ENCODE measurements at places on chromosomes 6 and 20.

GRCh38 chr20:36030149-36030548 lies 61.8 kb downstream of the CNBD2 start:
- DNase-seq: no peak

DNA sequence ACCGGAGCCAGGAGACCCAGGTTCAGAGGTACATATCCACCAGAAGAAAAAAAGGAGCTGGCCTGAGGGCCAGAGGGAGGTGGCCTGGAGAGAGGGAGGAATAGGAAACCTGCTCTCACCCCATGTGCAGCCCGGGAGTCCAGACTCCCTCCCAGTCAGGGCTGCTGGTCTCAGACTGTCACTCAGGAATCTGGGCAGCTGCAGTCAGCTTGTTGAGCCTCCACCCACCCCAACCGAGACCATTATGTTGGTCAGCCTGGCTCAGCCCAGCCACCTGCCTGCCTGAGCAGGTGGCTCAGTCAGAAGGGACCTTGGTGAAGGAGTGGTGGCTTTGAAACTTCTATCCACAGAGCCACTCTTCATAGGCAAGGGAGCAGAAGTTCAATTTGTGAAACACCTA lies 53.3 kb upstream of the EPB41L1 start:
- DNase-seq: no peak

- DNase-seq: no peak
These were observed 56.5 kb upstream of the DACT2 start for GRCh38 chr6:168376120-168376519.

DNA sequence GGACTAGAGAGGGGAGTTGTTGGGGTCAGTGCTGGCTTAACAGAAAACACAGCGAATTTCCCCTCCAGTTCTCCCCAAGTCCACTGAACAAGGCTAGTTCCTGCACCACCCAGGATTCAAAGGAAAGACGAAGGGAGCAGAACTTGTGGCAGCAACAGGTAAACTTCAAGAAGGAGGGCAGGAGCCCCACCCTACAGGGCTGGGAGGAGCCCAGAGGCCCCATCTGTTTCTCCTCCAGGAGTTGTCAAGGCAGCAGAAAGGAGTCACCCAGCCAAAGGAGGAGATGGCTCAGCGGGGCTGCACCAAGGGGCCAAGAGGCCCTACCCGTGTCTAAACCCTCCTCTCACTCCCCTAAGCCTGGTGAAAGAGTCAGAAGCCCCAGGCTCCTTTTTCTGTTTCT lies 1.7 kb downstream of the SAPCD1 start:
- DNase-seq: no peak

DNA sequence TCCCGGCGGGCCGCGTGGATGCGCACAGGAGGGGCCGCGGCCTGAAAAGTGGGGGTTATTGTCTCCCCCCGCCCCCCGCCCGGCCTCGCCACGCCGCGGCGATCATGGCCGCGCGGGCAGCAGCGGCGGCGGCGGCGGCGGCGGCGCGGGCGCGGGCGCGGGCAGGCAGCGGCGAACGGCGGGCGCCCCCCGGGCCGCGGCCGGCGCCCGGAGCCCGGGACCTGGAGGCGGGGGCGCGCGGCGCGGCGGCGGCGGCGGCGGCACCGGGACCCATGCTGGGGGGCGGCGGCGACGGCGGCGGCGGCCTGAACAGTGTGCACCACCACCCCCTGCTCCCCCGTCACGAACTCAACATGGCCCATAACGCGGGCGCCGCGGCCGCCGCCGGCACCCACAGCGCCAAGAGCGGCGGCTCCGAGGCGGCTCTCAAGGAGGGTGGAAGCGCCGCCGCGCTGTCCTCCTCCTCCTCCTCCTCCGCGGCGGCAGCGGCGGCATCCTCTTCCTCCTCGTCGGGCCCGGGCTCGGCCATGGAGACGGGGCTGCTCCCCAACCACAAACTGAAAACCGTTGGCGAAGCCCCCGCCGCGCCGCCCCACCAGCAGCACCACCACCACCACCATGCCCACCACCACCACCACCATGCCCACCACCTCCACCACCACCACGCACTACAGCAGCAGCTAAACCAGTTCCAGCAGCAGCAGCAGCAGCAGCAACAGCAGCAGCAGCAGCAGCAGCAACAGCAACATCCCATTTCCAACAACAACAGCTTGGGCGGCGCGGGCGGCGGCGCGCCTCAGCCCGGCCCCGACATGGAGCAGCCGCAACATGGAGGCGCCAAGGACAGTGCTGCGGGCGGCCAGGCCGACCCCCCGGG lies 637 bp downstream of the ARID1B start:
- peak; percentile 42 for DNase-seq

GRCh38 chr6:154039231-154039842 lies at the start of gene OPRM1:
Gene OPRM1 (plus strand): TSS chr6:154039240. CDS start chr6:154039545, 305 bp downstream.
- no peak for DNase-seq

- DNase-seq: no peak
These were observed 71.0 kb upstream of the MARCKS start for GRCh38 chr6:113786168-113786567.

GRCh38 chr20:49187851-49188641 lies at the start of gene STAU1:
Gene STAU1 (minus strand): TSS chr20:49188334. CDS start chr20:49166201, 22,133 bp downstream.
- peak; percentile 98 for DNase-seq

GRCh38 chr6:80508885-80509630 lies 402.6 kb downstream of the BCKDHB start:
- no peak for DNase-seq

- DNase-seq: no peak
These were observed 21.3 kb downstream of the PRKN start for GRCh38 chr6:162706232-162706631.

DNA sequence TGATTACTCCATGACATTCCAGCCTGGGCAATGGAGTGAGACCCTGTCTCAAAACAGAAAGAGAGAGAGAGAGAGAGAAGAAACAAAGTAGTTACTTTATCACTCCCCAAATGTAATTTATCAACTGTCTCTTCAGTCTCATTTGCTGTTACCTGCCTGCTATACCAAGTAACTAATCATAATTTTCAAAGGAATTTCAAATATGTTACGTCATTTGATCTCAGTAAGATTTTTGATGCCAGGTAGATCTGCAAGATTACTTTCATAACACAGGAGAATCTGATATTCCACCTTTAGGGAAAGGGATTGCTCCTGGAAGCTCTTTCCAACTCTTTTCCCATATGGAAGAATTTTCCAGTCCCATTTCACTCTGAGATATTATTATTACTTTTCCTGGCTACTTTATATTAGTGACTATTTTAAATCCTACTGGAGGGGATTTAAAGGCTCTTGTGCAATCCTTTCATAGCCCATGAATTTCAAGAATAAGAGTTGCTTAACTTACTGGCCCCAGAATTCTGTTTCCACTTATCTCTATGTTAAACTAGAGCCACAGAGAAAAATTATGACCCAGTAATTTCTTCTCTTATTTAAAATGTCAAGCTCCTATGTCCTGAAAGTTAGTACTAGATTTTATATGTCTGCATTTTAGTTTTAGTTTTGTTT lies 390.2 kb upstream of the FLRT3 start:
- no peak for DNase-seq

DNA sequence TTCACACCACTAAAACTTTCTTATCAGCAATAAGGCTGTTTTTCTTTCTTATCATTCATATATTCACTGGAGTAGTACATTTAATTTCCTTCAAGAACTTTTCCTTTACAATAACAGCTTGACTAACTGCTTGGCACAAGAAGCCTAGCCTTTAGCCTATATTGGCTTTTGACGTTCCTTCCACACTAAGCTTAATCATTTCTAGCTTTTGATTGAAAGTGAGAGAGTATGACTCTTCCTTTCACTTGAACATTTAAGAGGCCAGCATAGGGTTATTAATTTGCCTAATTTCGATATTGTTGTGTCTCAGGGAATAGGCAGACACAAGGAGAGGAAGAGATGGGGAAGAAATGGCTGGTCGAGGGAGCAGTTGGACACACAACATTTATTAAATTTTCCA lies 23.6 kb downstream of the THEMIS start:
- no peak for DNase-seq

DNA sequence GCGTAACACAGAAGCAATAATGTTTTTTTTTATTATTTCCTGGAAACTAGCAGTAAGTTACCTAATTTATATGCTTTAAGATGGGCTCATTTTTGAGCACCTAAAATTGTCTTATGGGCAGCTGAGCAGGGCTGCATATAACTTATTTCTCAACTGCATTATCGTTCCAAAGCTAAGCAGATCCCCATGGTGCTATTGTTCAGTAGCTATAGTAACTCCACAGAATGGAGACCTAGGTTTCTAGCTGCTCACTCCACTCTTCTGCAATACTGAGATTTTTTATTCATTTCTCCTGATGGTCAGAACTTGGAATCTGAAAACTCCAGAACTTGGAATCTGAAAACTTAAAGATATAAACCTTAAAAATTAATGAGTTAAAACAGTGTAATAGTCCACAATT lies 18.7 kb downstream of the CRISP1 start:
- DNase-seq: no peak

GRCh38 chr6:110746680-110747079 lies 68.6 kb downstream of the CDK19 start:
- DNase-seq: no peak

DNA sequence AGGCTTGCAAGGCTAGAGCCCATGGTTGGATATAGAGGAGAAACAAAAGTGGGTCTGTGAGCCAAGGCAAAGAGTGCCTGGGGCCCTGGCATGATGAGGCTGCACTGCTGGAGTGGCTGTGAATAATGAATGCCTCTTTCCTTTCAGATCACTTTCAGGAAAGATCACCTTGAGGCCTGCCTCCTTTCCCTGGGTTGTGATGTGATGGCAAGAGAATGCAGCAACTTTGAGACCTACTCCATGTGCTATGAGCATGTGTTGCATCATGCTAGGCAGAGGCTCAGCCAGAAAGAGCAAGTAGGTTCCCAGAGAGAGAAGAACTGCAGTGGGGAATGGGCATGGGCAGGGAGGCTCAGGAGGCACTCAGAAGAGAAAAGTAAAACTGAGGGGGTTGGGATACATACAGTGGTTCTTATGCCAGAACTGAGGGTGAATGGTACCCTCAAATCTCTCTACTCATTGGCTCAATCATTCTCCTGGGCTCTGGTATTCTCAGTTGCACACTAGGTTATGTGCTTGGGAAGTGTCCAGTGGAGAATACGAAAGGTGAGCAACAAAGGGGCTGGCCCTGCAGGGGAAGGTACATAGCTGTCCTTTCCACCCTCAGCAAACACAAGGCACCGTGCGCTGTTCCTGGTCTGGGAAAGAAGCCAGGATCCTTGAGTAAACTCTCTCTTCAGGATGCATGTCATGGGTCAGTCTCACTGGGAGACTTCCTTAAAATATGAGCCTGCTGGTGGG lies 45.9 kb downstream of the CD164 start:
- DNase-seq: no peak

GRCh38 chr6:136889271-136890193 lies 32.6 kb upstream of the SLC35D3 start:
- no peak for DNase-seq

GRCh38 chr20:6651561-6651960 lies 115.9 kb upstream of the BMP2 start:
- no peak for DNase-seq

- DNase-seq: no peak
These were observed 121.7 kb upstream of the NXT1 start for GRCh38 chr20:23228912-23229311.

- no peak for DNase-seq
These were observed 117.9 kb downstream of the GRM4 start for GRCh38 chr6:34027939-34028441.

DNA sequence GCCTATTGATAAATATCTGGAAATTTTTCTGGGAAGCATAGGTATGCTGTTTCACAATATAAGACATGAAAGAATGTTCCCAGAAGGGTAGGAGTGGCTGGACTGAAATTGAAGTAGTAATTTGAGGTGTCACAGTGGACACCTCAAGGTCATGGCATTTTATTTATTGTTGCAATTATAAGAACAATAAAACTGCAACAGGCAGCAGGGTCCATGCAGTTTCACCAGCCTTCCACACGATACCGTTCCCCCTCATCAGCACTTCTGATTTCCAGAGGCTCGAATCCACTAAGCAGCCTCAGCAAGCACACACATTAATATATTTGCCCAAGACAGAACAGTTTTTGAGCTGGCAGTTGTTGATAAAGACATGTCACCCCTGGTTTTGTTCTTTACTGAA lies 1037.4 kb downstream of the KIF16B start:
- no peak for DNase-seq

DNA sequence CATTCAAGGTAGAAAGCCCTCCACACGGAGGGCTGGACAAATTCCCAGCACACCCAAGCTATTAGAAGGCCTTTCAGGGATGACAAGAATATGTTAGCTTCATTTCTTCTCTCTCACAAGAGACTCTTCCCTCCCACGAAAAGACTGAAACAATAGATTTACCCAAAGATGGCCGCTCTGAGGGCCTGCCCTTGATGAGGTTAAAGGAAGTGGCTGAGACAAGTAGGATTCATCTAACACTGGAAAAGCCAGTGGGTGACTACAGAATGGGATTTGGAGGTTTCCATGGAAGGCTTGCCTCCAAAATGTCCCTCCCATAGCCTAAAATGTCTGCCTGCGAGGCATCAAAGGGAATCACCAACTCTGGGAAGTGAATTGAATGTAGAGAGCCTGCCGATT lies 277.6 kb downstream of the CLIC5 start:
- no peak for DNase-seq

DNA sequence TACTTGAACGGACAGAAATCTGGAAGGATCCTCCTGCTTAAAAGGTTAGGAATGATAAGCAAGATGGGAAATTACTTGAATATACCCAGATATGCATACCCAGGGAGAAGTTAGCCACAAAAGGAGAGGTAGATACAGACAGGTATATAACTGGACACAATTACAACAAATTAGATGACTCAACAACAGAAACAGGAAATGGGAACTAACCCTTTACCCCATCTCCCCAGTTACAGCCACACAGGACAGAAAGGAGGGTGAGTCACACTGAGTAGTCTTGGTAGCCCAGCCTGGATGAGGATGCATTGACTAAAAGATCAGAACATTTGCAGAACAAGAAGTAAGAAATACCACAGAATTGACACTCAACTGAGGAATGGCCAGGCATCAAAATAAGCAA lies 61.2 kb downstream of the C6orf52 start:
- DNase-seq: no peak

DNA sequence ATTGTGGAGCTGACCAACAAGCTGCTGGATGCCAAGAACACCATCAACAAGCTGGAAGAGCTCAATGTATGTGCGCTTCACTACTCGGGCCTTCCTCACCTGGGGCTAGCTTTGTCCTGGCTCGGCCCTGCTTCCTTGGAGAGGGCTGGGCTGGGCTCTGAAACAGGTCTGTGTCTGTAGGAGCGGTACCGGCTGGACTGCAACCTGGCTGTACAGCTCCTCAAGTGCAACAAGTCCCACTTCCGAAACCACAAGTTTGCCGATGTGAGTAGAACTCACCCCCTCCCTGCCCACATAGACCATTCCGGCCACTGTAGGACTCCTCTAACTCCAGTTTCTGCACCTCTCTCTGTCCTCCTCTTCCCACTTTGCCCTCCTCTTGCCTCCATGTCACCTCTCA lies 6.7 kb downstream of the LRRC73 start:
- no peak for DNase-seq

Measured in T1000 (cell line).